Hippocampal formation (tissue), 2 donors: ENCODE measurements at places on chromosomes 12 and 14.

GRCh38 chr14:69713993-69714679 is 52.8 kb upstream of the SRSF5 start:
- no peak for DNase-seq

DNA sequence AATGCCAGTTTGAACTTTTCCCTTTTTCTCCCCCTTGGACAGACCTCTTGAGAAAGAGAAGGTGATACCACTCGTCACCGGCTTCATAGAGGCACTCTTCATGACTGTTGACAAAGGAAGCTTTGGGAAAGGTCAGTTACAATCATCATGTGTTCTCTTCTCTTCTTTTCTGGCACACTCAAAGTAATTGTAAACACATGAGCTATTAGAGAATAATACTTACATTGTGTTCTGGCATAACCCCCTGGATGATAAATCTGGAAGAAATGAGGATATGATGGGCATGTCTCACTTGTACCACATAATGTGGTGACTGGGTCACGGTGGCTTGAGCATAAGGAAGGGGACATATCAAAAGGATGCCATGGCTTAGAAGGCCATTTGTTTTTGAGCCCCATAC is 20.0 kb downstream of the UTP20 start:
- DNase-seq, result no peak

GRCh38 chr12:108596854-108597558 is 878 bp downstream of the TMEM119 start:
- DNase-seq, result no peak

DNA sequence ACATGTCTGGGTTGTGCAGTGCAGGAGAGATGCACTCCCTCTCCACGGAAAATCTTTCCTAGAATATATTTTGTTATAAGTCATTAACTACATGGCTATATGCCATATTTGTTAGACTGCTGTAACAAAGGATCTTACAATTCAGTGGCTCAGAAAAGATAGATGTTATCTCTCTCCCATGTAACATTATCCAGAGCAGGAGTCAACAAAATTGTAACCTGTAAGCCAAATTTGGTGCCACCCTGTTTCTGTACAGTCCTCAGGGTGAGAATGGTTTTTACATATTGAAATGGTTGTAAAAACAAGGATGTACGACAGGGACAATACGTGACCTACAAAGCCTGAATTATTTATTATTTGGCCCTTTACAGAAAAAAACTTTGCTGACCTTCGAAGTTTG is 155.5 kb downstream of the KIF21A start:
- DNase-seq, result no peak

DNA sequence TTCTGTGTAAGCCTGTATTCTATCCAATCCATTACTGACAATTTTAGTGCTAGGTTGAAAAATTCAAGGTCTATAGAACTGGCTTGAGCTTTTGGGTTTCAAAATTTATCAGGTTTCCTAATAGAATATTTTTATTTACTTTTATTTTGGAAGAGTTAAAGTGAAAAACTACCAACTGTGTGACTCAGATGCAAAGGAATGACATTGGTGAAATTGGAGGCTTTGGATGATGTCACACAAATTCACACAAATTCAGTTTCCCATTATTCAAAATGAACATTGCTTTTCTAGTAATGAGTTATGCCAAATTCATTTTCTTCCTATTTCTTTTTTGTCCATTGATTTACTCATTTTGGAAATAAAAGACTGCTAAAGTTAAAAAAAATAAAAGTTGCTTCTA is 186.9 kb downstream of the ALX1 start:
- no peak for DNase-seq

GRCh38 chr12:42923583-42923982 is 334.0 kb upstream of the PRICKLE1 start:
- no peak for DNase-seq

DNA sequence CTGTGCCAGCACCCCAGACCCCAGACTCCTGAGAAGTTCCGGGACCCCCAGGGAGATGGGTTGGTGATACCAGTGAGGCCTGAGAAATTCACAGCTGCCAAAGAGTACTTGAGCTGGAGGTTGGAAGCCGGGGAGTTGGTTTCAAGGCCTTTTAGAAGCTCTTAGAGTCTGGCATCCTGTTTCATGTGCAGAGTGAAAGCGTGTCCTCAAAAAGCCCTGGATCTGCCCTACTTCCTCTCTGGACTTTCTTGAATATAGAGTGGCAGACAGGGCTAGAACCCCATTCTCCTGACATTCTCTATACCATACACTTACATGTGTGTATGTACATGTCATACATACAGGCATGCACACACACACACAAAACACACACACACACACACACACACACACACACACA is 31.3 kb upstream of the PPM1A start:
- no peak for DNase-seq

- no peak for DNase-seq
Observed at GRCh38 chr12:56267443-56268071, 815 bp downstream of the COQ10A start.

- DNase-seq, result no peak
Observed at GRCh38 chr12:51098611-51099010, 15.2 kb upstream of the CSRNP2 start.

- DNase-seq, result peak; percentile 12
Observed at GRCh38 chr12:104605685-104606084, 148.9 kb downstream of the CHST11 start.

DNA sequence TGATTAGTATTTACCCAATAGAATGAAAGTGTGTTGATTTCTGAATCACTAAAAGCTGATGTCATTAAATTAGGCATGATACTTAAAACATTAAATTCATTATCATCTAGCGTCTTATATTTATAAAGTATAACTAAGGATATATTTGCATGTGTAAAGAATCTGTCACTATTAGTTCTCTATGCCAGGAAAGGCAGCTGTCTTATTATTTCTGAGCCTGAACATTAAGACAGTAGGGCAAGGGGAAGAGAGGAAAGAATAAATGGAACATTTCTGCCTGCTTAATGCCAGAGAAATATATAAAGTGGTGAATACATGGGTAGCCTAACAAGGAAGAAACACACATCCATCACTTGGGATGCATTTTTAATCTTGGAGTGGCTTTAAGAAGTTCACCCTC is 965.1 kb upstream of the TMEM132C start:
- no peak for DNase-seq

GRCh38 chr14:34081576-34082136 is 130.8 kb upstream of the EGLN3 start:
- DNase-seq, result no peak

DNA sequence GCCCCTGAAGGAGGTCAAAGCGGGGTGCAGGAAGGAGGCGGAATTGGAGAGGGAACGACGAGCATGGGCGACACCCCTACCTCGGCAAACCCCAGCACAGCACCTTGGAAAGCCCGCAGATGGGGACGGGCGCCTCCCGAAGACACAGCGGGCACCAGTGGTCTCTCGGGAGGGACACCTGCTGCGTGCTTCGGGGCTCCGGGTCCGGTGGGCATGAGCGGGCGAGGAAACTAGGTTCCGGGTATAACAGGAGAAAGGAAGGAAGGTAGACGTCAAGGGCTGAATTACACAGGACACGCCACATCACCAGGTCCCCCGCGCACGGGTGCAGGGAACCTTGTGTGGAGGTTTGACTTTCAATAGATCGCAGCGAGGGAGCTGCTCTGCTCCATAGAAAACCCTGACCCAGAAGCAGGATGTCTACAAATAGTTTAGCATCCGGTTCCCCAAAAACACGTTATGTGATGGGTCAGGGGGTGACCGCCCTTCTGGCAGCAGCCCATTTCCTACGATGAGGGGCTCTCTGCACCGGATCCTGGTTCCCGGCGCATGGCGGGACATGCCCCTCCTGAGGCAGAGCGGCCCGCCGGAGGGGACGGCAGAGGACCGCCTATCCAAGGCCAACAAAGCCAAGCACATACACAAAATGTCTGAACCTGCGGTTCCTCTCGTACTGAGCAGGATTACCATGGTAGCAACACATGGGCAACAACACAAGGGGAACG is 196.9 kb downstream of the ALG10 start:
- DNase-seq, result no peak

DNA sequence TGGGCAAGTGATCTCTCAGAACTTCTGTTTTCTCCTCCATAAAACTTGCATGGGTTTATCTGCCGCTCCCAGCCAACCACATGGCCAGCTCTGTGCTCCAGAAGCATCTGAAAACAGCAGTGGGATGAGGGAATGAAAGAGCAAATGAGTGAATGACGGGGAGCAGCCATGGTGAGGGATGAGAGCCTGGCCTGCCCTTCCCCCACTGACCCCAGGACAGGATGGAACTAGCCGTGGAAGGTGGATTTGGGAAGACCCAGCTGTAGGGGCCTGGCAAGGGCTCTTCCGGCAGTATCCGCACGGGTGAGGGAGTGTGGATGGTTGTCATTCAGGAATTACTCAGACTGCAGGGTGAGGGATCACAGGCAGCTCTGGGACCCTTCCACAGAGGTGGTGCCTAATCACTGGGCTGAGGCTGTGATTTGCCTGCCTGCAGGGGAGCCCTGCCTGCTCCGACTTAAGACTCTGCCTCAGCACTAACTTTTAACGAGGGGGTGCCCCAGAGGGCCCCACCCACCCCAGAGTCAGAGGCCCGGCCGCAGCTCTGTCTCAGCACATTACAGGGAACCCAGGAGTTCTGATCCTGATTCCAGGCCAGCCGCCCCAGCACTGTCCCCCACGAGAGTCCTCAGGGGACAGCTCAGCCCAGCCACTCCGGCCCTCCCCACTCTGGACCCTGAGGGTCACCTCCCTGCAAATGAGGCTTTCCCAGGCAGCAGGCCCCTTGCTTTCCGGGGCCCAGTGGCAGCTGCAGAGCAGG is 136.8 kb upstream of the C14orf180 start:
- no peak for DNase-seq

- DNase-seq, result no peak
Observed at GRCh38 chr12:12427568-12427967, 70.7 kb downstream of the BORCS5 start.

GRCh38 chr12:75543529-75543928 is 32.1 kb upstream of the KRR1 start:
- no peak for DNase-seq

GRCh38 chr14:87935886-87936285 is 57.1 kb downstream of the GALC start:
- no peak for DNase-seq

- DNase-seq, result no peak
Observed at GRCh38 chr12:46459111-46459510, 86.5 kb upstream of the SLC38A2 start.

DNA sequence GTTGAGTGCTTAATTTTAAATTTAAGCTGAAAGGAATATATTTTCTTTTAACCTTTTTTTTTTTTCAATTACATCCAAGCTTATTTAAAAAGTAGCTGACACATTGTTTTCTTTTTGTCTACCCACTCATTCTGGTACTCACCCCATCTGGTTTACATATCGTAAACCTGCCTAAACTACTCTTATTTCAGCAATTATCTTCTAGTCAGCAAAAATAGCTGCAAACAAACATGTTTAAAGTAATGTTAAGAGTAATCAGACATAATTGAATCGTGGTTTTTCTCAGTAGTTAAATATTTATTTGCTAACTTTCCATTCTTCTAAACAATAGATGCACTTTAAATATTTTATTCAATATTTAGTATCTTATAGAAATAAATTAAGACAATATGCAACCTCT is 492.7 kb upstream of the MGAT4C start:
- no peak for DNase-seq

DNA sequence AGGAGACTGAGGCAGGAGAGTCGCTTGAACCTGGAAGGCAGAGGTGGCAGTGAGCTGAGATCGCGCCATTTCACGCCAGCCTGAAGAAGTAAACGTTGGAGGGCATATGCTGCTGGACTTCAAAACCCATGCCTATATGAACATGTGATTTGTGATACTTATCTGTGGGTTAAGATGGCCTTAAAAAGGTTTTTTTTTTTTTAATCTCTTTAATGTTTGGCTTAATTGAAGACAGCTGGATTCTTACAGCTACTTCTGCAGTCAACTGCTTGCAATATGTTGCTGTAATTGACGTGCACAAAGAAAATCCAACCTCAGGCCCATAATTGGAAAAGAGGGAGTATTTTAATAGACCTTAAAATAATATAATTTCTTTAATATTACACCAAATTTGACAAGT is 1.5 kb upstream of the B3GNT4 start:
- no peak for DNase-seq

DNA sequence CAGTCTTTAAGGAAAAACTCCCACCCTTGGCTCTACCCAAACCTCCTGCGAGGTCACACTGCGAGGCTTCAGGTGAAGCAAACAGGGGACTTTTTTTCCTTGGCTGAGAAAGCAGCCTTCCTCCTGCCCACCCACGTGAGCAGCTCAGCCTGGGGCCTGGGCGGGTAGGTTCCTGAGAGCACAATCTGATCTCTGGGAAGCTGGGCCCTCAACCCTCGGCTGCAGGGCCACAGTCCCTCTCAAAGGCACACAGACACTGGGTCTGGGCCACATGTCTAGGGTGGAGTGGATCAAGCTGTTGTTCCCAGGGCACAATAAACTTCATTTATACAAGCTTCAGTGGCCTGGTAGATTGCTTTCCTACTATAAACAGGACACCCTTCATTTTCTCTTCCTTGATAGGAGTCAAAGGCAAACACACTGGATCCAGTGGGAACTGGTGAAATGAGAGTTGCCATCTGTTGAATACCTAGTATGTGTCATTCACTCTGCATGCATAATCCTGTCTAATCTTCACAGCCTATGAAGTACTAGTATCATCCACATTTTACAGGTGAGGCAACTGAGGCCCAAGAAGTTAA is 41.3 kb upstream of the PNMA1 start:
- DNase-seq, result peak; percentile 37
